ENCODE measurements at places on chromosomes 3 and 15.

DNA sequence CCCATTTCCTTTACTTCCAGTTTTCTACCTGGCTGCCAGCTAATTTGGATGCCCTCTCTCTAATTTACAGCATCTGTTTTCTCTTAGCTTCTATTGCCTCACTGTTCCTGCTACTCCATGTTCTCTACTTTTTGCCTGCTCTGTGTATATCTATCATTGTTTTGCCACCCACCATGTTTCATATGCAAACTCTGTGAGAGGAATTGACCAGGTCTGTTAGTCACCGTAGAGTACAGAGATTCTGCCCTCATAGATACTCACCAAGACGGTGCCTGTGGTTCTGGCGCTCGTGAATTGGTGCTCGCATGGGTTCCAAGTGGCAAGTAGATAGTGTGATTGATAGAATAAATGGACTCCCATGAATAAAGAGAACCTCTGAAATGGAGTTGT, 288.8 kb downstream of the CNTN6 start:
- no peak for DNase-seq

- no peak for DNase-seq
These were observed 35.9 kb downstream of the CYP19A1 start for GRCh38 chr15:51302480-51302879.

DNA sequence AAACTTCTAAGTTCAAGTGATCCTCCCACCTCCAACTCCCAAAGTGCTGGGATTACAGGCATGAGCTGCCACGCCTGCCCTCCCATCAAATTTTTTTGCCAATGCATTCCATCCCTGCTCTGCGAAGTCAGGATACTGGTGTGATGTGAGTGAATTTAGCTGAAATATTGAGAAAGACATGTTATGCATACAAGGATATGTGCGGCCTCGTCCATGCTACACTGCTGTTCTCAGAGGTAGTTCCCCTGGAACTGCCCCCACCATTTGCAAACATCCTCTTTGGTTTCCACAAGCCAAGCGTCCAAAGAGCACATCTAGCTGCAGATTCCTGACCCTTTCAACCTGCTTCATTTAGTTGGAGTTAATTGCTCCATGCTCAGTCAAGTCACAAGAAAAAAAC, 36.5 kb upstream of the BCL2A1 start:
- no peak for DNase-seq

GRCh38 chr3:71429597-71429988, 153.9 kb downstream of the FOXP1 start:
- no peak for DNase-seq

GRCh38 chr3:7264196-7264526, 403.2 kb downstream of the GRM7 start:
- no peak for DNase-seq

GRCh38 chr3:170079536-170080165, 41.9 kb downstream of the GPR160 start:
- peak; percentile 32 for DNase-seq

GRCh38 chr15:65362491-65362890, 15.3 kb downstream of the IGDCC3 start:
- DNase-seq, result no peak

- no peak for DNase-seq
These were observed 235.5 kb downstream of the CTNNB1 start for GRCh38 chr3:41434781-41435180.
